T-helper 1 cell (primary cell): ENCODE measurements at places on chromosomes 7 and 10.

- no peak for DNase-seq
These were observed 210.9 kb downstream of the DGKI start for GRCh38 chr7:137635874-137636273.

DNA sequence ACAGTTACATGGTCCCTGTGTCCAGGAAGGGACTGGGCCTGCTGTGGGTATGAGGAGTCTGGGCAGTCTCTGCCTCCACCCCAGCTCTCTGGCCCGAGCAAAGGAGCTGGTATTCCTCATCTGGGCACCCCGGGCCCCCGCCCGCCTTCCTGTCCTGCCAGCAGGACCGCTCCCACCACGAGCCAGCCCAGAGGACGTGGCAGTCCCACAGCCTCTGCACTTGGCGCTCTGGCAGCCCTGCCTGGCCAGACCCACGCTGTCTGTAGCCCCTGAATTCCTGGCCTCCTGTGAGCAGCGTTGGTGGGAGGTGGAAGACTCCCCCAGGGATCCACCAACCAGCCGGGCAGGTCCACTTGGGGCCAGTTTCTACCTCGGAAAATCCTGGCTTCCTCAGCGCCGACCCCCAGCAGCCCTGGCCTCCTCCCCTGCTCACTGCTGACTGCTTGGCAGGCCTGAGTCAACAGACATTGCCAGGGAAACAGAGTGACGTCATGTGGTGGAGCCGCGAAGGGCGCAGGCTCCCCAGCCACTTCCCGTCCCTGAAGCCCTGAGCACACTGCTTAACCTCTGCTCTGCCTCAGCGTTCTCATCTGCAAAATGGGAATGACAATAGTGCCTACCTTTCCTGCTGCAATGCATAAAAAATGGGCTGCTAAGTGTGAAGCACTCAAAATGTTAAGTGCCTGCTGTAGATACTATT, 21.6 kb upstream of the LIMK1 start:
- peak; percentile 74 for DNase-seq

GRCh38 chr10:94640562-94640961, 43.0 kb upstream of the CYP2C18 start:
- DNase-seq, result no peak

DNA sequence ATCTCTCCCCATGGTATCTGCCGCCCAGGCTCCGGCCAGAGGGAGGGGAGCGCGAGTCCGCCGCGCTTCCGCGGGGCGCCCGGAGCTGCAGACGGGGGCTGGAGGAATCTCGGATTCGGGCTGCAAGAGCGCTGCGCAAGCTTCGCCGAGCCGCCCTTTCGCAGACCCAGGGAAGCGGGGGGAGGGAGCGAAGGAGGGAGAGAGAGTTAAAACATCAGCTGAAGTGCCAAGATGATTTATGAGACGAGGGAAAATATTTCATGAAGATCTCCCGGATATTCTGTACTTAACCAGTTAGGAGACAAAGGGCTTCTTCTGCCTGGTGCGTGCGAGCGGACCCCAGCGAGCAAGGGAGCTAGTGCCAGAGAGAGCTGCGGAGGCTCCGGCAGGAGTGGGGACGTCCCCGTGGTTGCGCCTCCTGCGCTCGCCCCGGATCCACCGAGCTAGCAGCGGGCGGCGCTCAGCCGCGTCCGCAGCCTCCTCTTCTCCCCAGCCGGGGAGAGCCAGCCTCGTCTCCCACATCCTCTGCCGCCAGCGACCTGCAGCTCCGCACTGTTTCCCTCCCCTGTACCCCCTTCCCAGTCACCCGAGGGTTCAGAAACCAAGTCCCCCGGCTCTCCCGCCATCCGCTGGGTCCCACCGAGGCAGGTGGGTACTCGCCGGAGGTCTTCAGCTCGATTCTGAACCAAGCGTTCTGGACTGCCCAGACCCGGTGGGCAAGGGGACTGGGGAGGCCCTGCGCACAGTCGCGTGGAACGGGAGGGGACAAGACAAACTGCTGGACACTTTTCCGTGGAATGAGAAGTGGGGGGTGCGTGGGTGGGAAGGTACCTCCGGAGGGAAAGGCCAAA, 1.0 kb upstream of the PAX2 start:
- no peak for DNase-seq

DNA sequence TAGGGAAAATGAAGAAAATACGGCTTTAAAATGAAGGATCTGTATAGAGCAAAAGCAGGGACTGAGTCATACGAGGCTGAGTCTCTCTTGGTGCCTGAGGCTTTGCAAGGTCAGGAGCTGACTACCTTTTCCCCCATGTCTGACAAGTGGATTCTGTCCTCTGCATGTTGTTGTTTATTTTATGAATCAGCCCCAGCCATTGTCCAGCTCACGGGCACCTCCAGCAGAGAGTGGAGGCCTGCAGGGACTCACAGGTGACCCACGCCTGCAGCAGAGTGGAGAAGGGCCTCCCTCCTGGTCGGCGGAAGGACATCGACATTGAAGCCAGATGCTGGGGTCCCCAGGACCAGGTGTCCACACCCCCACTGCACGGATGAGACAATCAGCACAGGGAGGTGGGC, 233.9 kb downstream of the WDR37 start:
- DNase-seq, result no peak

- DNase-seq, result peak; percentile 61
These were observed at the start of the genes COG5 and DUS4L for GRCh38 chr7:107563775-107564552. Gene COG5 (minus strand): TSS chr7:107563920. CDS start chr7:107563896, 24 bp downstream. Gene DUS4L (plus strand): TSS chr7:107563971. CDS start chr7:107567071, 3,100 bp downstream.

- no peak for DNase-seq
These were observed 138.1 kb downstream of the DOCK1 start for GRCh38 chr10:127043301-127043700.

DNA sequence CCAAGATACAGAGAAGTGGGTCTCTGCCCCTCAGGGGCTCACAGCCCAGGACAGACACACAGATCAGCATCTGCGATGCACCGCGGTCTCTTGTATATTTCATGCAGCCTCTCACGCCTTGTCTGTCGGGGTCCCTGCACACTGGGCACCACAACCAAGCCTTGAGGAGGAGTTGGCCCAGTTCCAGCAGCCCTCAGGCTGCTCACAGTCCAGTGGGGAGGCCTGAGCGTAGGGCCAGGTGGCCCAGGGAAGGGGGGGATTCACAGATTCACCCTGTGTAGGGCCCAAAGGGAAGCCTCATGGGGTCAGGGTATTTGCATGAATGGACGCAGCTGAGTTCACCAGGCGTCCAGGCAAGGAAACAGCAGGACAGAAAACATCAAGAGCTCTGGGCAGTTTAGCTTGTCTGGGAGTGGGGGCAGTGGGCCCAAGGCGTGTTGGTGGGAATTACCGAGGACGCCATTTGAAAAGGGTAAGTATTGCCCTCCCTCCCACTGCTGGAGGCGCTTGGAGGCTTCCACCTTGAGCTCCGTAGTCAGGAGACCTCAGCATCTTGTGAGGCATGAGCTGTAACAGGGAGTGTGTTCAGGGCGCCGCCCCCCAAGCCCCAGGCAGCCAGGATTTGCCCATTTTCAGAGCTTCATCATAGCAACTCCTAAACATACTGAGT, 129.1 kb upstream of the CHST15 start:
- DNase-seq, result no peak

GRCh38 chr10:69958556-69958902, 94.1 kb upstream of the MACROH2A2 start:
- DNase-seq, result no peak

GRCh38 chr10:93420944-93421825, 60.9 kb downstream of the MYOF start:
- DNase-seq, result no peak

GRCh38 chr7:47100817-47101435, 481.0 kb downstream of the TNS3 start:
- DNase-seq, result no peak

- no peak for DNase-seq
These were observed 46.6 kb downstream of the ITGB1 start for GRCh38 chr10:32911285-32912016.
